GM10248 (cell line): ENCODE measurements at places on chromosomes 7 and 10.

DNA sequence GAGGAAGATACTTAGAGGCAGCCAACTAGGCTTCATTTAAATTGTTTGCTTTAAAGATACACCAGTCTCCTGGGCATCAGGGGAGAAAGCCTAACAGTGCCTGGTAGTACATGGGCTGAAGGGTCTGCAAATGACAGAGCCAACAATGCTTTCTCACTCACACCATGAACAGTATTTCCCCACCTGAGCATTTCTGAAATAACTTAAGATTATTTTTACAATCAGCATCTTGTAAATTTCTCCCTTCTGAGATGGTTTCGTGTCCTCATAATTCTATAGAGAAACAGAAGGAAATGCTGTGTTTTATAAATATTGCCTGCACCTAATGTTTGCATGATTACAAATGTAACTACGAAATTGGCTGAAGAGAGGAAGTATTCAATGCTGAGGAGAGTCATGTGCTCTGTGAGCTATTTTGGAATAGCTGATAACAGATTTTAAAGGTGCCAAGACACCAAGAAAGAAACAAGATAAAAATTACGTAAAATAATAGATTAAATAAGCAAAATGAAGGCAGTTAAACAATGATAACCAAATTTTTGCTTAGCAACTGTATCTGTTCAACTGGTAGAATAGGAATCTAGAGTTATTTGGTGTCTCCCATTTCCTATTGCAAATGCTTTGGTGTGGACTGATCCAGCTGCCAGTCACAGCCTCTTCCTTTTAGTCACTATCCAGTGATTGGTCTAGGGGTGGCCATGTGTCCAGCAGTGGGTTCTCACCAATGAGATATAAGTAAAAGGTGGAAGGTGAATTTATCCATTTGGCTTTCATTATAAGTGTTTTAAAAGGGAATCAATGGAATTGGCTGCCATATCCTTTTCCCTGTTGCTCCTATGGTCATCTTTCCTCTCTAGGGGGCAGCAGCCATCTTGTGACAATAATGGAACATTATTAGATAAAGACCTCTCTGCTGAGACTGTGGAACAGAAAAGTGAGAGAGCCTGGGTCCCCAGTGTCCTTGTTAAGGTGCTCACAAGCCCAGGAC lies 167.9 kb upstream of the SLC26A5 start:
- no peak for DNase-seq

- no peak for DNase-seq
These were observed 594.9 kb downstream of the INHBA start for GRCh38 chr7:41107938-41108448.

DNA sequence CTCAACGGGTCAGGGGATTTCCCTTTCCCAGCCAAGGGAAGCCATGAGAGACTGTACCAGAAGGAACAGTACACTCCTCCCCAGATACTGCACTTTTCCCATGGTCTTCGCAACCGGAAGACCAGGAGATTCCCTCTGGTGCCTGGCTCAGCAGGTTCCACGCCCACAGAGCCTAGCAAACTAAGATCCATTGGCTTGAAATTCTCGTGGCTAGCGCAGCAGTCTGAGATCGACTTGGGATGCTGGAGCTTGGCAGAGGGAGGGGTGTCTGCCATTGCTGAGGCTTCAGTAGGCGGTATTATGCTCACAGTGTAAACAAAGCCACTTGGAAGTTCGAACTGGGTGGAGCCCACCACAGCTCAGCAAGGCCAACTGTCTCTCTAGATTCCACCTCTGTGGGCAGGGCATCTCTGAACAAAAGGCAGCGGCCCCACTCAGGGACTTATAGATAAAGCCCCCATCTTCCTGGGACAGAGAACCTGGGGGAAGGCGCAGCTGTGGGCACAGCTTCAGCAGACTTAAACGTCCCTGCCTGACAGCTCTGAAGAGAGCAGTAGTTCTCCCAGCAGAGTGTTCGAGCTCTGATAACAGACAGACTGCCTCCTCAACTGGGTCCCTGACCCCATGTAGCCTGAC lies 29.6 kb downstream of the SLC16A12 start:
- DNase-seq, result no peak

DNA sequence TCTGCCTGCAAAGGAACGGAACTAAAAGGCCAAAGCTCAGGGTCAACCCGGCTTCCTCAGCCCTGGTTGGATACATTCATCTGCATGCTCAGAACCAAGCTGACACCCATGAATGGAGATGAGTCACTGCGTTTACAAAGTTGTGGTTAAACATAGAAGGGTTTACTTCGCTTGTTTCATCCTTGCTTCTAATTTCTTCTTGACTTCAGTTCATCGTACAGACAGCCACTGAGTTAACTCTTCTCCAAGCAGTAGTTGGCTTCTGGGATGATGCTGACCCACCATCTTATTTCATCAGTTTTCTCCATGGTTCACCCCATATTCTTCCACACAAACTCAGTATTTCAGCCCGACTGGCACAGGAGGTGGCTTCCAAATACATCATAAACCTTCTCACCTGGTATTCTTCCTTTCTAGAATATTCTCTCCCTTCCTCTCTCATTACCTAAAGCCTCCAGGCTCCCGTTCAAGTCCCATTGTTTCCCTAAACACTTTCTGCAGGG lies 166.3 kb upstream of the RNF32 start:
- DNase-seq, result no peak

- no peak for DNase-seq
These were observed 3.6 kb upstream of the TMEM72 start for GRCh38 chr10:44907556-44907955.

GRCh38 chr10:7767209-7767608 lies 20.6 kb downstream of the KIN start:
- no peak for DNase-seq

DNA sequence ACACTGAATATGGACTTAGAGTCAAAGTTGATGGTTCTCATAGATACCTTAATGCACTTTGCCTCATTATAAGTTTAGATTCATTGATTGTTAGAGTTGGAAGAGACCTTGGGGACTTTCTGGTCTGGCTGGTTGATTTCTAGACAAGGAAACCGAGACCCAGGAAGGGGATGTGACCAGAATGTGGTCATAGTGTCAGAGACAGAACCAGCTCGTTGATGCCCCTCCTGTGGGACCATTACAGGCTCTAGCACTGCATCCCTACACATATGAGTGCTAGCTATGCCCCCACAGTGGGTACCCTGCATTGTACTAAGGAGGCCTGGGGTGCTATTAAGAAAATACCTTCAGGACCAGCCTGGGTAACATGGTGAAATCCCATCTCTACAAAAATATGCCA lies 306.6 kb downstream of the CAMK1D start:
- DNase-seq, result no peak
